Activated naive CD4-positive, alpha-beta T cell treated with anti-CD3 and anti-CD28 coated beads, Interleukin-2, amount 10 ng/mL, durations not matched to agents 7 days and 5 days (primary cell): ENCODE measurements at places on chromosomes 6 and 20.

GRCh38 chr6:52503851-52504781 lies 72.7 kb downstream of the TRAM2 start:
- no peak for DNase-seq

GRCh38 chr20:4920131-4920530 lies 81.2 kb downstream of the SLC23A2 start:
- no peak for DNase-seq

GRCh38 chr6:74939151-74939708 lies 266.6 kb downstream of the COL12A1 start:
- no peak for DNase-seq

DNA sequence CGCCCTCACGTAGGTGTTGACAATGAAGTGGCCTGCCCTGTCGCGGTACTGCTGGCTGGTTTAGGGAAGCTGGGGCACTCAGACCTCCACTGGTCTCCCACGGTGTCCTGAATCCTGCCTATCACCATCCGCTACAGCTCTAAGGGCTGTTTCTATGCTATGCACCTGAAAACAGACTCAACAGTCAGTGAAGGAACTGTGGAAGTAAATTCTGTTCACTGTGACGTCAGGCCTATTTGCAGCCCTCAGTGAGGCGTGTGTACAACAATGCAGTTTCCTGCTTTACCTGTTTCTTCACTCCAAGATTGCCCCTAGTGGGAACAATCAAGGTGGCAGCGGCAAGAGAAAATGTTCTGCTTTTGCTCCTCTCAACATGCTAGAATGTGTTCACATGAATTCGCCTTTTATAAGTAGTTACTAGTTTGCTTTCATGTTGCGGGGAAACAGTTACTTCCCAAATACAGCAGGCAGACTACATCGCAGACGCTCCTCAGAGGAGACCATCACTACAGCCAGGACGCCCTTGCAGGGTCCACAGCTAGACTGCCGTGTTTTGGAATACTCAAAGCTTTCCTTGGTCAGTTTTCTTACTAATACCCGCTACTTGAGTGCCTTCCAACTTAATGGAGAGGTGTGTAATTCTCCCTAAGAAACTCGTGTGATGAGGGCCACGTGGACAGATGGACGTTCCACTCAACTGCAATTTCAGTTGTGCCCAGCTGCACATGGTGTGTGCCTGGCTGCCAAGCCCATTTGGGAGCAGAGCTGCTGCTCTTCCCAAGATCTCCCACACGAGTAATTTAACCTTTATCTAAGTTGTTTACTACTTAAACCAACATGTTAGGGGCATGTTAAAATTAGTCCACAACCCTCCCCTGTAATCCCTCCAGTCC lies 25.4 kb downstream of the DIDO1 start:
- no peak for DNase-seq

GRCh38 chr6:131858765-131859415 lies 51.1 kb downstream of the ENPP1 start:
- DNase-seq: no peak

DNA sequence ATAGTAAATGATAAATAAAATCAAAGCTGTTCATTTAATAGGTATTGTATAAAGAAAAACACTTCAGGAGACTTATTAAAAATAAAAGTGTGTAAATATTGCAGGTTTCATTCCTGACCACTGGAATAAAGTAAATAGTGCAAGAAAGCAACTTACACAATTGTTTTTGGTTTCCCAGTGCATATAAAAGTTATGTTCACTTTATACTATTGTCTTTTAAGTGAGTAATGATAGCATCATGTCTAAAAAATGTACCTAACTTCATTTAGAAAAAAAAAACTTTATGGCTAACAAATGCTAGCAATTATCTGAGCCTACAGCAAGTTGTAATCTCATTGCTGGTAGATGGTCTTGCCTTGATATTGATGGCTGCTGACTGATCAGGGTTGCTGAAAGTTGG lies 726.6 kb upstream of the POU3F2 start:
- no peak for DNase-seq
